ENCODE measurements at places on chromosomes 6 and 20. TPM values are rescaled to one million over a fixed set of nuclear protein-coding genes. Genes with fewer than 3 reads are reported as not detected.

DNA sequence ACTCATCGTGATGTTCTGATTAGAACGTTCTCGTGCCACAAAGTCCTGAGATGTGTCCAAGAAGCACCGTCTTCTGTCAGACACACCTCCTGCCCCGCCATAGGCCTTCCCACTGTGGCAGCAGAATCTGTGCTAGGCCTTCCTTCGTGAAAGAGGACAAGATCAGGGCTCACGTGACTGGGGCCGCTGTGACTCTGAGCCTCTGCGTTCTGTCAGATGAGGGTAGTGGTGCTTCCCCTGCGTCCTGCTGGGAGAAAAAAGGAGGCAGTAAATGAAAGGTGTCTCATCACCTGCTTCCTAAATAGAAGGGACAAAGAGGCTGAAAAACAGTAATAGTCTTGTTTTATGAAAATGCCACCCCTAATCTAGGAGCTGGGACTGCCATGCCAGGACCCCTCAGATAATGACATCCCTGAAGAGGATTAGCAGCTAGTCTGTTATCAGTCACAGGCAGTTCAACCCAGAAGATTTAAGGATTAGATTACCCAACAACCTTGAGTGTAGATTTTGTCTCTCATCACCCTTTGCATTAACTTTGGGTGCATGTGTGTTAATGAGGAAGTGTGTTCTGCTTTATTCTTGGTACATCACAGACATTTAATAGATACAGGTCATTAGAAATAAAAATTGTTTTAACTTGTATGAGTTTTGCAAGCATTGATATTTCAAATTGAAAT is 4.1 kb downstream of the DNAJC5 start:
- no peak for DNase-seq

DNA sequence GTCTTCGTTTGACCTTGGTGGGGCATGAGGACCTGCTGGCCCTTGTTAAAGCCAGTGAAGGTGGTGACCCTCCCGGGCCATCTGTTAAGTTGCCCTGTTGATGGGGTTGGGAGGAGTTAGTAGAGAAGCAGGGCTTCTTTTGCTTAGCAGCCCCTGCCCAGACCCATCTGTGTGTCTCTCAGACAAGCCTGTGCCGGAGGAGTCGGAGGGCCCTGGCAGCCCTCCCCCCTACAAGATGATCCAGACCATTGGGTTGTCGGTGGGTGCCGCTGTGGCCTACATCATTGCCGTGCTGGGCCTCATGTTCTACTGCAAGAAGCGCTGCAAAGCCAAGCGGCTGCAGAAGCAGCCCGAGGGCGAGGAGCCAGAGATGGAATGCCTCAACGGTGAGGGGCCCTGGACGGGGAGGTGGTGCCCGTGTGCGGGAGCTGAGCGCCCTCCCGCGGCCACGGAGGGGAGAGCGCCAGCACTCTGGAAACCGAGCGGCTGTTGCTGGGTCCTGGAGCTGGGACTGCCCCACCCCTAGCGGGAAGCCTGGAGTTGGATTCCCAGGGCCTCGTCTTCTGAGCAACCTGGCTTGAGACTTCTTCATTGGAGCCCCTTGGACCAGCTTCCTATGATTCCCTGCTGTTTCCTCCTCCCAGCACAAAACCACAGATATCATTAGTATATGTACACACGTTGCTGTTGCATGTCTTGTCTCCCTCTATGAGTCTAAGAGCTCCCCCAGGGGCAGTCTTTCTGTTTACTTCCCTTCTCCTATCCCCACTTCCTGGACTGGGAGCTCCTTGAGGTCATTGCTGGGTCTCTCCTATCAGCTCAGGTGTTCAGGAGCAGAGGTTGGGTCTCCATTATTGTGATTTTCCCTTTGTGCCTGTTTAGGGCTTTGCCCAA is 27.6 kb upstream of the SRF start:
- peak; percentile 24 for DNase-seq

- no peak for DNase-seq
Observed at GRCh38 chr6:119303164-119303887, 46.2 kb downstream of the MAN1A1 start.

GRCh38 chr6:3337521-3338350 is 79.0 kb downstream of the PSMG4 start:
- no peak for DNase-seq

- DNase-seq = peak; percentile 86
Observed at GRCh38 chr6:90284236-90285041, 12.2 kb downstream of the BACH2 start.

The SEL1L2 gene
- total RNA-seq = not detected

The RNF144B gene
- total RNA-seq = 2.1 TPM

The OARD1 gene
- 28.7 TPM for total RNA-seq

All from HCT116 (cell line).